ENCODE measurements at places on chromosomes 13 and 19.

- DNase-seq, result no peak
These were observed 7.7 kb downstream of the IRGC start for GRCh38 chr19:43723588-43723987.

- DNase-seq, result no peak
These were observed 7.2 kb downstream of the MED29 start for GRCh38 chr19:39398297-39398864.

GRCh38 chr19:3667037-3667638 is 33.1 kb downstream of the PIP5K1C start:
- no peak for DNase-seq

- no peak for DNase-seq
These were observed 598.1 kb downstream of the DCT start for GRCh38 chr13:93881411-93881810.

DNA sequence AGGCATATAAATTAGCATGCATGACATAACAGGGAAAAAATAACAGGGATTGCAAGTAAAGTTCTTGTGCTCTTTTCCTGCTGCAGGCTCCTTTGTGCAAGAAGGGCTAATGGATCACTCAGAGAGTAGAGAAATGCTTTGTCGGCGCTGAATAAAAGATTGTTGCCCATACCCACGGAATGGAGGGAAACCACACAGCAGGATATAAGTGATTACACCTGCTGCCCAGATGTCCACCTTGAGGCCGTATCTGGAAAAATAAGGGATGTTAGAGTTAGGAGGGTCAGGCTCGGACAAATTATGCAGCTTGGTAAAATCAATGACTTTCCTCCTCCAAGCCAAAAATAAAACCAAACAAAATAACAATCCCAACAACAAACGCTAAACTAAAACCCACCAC is 322.3 kb downstream of the DCLK1 start:
- no peak for DNase-seq

DNA sequence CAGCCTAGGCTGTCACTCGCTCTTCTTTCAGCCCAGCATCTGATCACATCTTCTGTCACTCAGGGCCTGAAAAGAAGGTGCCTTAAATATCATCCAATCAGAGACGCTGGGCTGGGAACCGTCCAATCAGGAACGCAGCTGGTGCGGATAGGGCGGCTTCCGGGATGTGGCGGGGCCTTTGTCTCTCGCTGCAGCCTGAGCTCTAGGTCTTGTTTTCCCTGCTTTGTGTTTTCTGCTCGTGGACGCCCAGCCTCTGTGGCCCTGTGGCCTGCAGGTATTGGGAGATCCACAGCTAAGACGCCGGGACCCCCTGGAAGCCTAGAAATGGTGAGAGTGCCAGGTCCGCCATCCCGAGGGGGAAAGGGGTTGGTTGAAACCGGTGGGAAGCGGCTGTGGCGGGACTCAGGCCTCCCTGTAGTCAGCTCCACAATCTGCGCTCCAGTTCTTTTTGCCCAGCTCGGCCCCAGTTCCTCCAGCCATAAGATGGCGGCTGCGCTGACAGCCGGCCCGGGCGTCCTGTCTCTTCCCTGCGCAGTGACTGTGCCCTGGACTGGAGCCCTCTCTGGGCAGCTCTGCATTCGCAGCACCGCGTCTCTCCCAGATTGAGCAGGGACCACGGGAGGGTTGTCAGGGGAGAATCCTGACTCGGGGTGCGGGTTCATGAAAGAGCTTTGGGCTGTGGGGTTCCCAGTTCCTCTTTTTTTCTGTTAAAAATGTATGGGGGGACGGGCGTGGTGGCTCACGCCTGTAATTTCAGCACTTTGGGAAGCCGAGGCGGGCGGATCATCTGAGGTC is at the start of gene ZNF85:
ZNF85 (plus strand) TSS at position 175 of the 795 bp plus-strand sequence; CDS start at position 325, 150 bp downstream.
- DNase-seq, result peak; percentile 85

DNA sequence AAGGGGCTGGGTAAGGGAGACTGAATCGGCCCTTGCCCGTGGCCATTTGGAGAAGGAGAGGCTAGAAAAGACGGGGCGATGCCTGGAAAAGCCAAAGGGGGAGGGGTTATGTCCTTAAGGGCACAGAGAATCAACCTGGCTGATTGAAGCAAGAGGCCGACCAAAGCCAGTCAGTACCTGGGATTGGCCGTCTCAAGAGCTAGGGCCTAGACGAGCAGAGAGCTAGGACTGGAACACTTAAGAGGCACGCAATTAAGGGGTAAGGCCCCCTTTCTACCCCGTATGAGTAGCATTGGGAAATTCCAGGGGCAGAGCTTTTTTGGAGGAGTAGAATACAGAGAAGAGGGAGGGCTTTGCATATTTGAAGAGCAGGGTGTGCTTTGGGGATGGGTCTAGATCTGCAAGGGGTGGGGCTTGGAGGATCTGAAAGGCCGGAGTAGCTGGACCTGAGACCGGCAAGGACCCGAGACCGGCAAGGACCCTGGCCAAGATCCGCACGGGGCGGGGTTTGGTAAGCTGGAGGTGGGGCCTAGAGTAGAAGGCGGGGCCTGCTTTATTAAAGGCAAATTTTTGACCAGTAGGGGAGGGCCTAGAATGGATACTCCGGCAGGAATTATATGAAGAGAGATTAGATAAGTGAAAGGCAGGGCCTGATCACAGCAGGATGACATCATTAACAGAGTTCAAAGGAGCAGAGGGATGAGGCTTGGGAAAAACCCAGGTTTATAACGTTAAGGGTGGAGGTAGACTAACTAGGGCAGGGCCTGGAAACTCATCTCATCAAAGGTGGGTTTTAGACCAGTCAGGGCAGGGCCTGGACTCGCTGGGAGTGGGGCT is 10.7 kb upstream of the CACNG6 start:
- no peak for DNase-seq
